Fibroblast of mammary gland (primary cell): ENCODE measurements at places on chromosomes 7 and 10.

DNA sequence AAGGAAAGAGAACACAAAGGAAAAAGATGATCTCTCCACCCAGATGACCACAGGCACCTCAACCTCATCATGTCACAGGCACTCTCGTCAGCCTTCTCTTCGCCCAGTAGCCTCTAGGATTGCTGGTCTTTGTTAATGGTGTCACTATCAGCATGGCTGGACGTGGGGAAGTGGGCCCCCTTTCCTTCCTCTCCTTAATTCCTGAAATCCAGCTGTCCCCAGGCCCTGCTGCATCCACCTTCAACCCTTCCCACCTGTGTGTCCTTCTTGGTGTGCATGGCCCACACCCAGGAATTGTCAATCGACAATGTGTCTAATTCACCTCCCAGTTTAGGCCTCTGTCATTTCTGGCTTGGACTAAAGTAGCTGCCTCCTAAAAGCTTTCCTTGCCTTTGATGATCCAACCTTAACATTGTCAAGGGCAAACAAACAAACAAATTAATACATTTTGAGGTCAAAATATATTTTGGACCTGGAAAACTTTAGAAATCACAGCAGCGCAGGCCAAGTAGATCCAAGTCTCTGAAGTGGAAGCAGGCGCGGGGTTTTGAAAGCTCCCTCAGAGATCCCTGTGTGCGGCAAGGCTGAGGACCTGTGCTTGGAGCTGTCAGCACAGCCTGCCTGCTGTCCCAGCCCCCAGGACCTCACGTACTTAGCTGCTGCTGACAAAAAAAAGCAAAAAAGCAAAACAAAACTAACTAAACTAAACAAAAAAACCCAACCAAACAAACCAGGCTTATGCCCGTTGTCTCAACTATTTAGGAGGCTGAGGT is 193.3 kb upstream of the LYZL2 start:
- DNase-seq = no peak

DNA sequence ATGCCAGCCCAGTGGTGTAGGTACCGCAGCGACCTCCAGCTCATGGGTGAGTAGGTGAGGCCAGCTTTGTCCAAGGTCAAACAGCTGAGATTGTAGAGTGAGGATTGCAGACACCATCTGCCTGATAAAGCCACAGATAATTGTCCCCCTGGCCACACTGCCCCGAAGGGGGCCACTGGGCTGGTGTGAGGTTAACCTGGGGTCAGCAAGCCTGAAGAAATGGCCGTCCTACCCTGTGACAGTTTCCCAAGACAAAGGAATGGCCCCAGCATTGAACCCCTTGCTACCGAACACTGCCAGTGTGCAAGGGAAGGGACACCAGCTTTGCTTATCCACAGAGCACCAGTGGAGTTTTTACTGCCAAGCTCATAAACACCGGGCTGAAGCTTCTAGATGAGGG is 23.0 kb downstream of the ECHDC3 start:
- DNase-seq = no peak

GRCh38 chr10:129280908-129281586 is 186.0 kb upstream of the MGMT start:
- no peak for DNase-seq

DNA sequence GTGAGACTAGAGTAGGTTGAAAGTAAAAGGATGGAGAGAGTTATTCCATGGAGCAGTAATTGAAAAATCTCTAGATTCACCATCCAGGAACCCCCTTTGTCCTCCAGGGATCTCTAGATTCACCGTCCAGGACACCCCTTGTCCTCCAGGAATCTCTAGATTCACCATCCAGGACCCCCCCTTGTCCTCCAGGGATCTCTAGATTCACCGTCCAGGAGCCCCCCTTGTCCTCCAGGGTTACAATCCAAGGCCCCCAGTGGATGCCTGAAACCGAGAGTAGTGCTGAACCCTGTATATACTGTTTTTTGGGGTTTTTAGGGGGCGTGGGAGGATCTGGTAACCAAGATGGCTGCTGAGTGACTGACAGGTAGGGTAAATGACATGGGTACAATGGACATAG is 38.3 kb upstream of the PPP2R2D start:
- DNase-seq = no peak

- no peak for DNase-seq
Measured at GRCh38 chr7:139838276-139838675, 9.2 kb downstream of the TBXAS1 start.

DNA sequence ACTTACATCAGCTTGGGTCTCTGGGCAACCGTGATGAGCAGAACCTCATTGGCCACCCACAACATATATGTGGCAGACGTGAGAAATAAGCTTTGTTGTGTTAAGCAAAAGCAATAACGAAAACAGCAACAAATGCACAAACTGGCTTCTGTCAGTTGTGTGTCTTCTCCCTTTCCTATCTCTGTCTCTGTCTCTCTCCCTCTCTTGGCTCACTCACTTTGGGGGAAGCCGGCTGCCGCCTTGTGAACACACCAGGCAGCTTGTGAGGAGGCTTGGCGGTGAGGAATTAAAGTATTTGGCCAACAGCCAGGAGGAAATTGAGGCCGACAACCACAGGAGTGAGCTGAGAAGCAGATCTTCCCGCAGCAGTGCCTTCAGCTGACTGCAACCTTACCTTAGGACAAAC is 21.9 kb upstream of the CDCA7L start:
- no peak for DNase-seq
